ENCODE measurements at places on chromosomes 7 and 10.

DNA sequence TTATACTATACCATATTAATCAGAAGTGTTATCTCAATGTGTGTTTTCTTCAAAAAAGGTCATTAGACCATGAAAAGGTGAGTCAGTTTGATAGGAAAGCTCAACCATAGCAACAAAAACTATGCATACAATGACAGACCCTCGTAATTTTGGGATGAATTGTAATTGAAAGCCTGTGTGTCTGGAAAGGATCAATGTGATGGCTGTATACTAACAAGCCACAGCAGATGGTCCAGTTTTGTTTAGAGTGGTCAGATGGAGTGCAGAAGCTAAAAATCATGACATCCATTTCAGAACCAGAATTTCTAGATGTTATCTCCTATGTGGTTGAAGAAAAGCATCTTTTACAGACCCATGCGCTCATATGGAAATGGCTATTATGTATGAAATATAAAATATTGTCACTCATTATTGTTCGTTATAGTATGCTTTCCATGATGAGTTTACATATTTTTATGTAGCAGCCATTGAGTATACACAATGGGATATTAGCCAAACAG lies 88.3 kb upstream of the CNTNAP2 start:
- no peak for DNase-seq

- DNase-seq = no peak
Observed at GRCh38 chr10:97858001-97858439, 8.4 kb downstream of the GOLGA7B start.

- no peak for DNase-seq
Observed at GRCh38 chr7:123231021-123232000, 31.5 kb upstream of the SLC13A1 start.

GRCh38 chr10:119931871-119932270 lies 39.3 kb downstream of the SEC23IP start:
- no peak for DNase-seq

- DNase-seq = no peak
Observed at GRCh38 chr7:154438571-154439367, 386.6 kb downstream of the DPP6 start.

- DNase-seq = no peak
Observed at GRCh38 chr10:116978901-116979300, 26.1 kb downstream of the SHTN1 start.

DNA sequence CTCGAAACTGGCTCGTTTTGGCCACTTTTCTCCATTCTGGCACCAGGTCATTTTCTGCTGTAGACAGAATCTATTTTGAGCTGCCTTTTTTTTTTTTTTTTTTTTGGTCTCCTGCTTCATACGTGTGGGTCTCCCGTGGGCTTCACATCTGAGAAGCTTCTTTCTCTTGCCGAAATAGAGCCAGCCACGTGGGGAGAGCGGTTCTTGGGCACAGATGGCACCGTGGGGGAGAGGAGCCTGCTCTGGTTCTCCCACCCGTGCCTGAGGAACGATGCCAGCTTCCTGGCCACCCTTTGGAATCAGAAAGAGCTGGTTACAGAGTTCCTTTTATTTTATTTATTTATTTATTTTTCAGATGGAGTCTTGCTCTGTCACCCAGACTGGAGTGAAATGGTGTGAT lies 48.7 kb upstream of the OCM2 start:
- no peak for DNase-seq

DNA sequence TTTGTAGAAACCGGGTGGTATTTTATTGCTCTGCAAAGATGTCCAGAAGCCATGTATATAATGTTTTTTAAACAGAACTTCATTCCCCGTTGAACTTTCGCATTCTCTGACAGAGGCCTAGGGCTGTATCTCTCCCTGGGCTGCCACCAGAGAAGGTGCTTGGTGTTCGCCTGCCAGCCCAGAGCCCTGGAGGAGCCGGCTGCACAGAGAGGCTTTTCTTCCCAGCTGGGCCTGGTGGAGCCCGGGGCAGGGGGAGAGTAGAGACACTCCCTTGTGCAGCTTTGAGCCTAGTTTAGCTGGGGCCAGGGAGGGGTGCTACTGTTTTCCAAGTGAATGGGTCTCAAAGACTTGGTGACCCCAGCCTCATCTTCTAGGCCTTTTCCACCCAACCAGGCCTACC lies 13.6 kb upstream of the TRIM8 start:
- no peak for DNase-seq

DNA sequence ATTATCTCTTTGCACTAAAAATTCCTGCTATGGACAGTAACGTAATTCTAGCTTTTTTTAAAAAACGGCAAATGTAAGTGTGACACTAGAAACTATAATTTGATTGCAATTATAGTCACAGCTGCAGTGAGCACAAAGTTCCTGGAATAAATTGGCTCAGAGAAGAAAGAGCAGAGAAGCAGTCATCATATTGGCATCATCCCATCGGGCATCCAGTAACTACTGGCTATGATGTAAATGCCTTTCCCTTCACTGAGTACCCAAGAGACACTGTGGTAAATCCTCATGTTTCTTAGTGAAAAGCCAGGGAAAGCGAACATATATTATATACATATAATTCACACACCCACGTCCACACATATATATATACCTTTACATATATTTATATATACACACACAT lies 43.6 kb downstream of the PIP4K2A start:
- DNase-seq = no peak

DNA sequence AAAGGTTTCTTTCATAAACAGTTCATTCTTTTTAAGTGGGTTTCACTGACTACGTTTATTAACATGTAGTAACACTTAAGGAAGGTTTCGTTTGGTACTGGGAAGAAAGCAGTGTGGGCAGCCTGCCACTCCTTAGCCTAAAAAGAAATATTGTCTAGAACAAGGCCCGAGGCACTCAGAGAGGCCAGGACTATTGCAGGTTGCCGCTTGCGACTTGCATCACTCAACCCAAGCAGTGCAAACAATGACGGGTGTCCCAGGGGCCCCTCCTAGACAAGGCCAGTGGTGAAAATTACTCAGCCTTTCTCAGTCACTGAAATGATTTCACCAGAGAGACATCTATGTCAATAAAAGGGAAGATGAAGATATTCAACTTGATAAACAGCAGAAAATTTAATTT lies 243.9 kb downstream of the SNX13 start:
- DNase-seq = no peak

GRCh38 chr7:55431898-55432297 lies 66.8 kb downstream of the LANCL2 start:
- no peak for DNase-seq

DNA sequence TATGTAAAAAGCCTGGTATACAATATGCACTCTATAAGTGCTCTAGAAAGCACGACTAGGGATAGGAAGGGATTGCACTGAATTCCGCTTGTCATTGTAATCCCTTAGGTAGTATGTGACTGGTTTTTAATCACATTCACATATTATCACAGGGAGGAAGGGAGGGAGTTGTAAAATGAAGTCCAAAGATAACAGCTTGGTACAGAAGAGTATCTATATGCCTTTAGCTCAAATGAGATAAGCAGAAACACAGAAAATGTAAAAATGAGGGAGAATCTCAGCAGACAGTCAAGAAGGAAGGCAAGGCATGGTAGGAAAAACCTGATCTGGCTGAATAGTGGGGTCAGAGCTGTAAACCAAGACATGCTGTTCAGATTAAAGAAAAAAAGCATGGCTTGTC lies 63.4 kb downstream of the ABI1 start:
- no peak for DNase-seq

- no peak for DNase-seq
Observed at GRCh38 chr7:102287111-102287980, 678 bp downstream of the SH2B2 start.

DNA sequence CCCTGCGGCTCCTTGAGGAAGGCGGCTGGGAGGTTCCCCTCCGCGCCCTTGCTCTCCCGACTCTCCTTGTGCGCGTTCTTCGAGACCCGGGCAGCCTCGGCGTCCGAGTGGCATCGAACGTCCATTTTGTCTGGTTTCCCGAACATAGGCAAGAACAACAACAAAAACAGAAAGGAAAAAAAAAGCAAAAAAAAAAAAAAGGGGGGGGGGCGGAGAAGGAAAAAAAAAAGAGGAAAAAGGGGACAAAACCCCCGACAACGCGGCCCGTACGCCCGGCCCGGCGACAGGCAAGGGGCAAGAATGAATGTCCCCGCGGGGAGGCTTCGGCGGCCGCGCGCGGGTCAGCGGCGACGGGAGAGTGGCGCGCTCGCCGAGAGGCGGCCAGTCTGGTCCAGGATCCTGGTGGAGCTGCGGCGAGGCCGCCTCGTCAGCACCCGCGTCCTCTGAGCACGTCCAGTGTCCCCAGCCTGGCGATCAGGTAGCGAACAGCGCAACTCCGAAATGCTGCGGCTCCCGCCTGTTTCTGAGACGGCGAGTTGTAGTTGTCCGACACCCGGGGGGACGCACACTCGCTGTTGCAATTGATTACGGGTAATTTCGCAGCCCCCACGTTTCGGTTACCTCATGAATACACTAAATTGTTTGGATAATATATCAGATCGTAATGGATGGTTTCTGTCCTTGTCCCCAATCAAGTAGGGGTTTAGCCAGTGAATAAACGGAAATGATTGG lies at the start of gene VAX1:
Gene VAX1, minus strand, starts transcription at position 360 of the 732 bp plus-strand sequence. Its CDS starts 214 bp downstream, at position 146.
- no peak for DNase-seq

GRCh38 chr7:34042406-34042805 lies 137.1 kb downstream of the BMPER start:
- no peak for DNase-seq

- no peak for DNase-seq
Observed at GRCh38 chr7:128933180-128933891, 4.4 kb upstream of the IRF5 start.

- DNase-seq = no peak
Observed at GRCh38 chr10:105352281-105352680, 711.2 kb downstream of the SORCS3 start.

- DNase-seq = no peak
Observed at GRCh38 chr7:83866582-83866981, 217.6 kb upstream of the SEMA3E start.

DNA sequence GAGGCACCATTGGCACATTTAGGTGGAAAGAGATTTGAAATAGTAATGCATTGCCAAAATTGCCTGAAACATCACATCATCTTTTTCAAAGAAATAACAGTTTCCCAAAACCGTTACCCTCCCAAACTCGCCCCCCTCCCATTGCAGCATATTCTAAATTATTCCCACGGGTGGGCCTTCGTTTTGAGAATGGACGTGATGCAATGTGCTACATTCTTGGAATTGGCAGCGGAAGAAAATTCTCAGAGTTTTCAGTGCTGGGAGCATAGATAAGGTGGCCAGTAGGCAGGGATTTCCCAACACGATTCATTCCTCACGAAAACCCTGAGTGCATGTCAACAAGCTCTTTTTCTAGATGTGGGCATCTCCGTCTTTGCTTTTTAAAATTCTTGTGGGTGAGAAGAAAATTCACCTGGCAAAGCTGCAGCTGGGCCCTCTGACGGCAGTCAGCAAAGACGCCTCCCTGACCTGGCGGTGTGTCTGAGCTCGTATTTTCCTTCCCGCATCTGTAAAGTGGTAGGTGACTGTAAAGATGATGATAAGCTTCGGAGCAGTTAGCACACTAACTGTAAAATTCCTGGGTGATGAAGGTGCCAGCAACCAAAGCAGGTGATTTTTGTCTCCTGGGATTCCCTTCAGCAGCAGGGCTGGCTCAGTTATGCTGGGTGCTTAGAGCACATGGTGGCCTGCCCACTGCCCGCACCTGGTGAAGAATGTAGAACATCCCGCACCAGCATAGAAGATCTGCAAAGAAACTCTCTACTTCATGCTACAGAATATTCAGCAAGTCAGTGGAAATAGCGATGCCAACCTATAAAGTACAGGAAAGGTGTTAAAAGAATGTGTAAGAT lies 141.9 kb upstream of the KLF6 start:
- DNase-seq = no peak

- no peak for DNase-seq
Observed at GRCh38 chr7:116679500-116679899, 7.5 kb downstream of the MET start.

DNA sequence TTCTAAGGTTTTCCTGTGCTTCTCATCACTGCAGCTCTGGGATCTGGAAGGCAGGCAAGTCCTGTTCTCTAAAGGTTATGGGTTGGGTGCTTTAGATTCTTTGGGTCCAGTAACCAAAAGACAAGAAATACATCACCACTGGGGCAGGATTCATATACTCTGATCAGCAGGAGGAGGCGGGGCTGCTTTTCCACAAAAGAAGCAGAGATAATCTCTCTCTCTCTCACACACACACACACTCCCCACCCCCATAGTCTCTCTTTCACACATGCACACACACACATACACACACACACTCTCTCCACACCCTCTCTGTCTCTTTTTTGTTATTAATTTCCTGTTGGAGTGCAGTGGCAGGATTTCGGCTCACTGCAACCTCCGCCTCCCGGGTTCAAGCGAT lies 13.0 kb upstream of the ACBD5 start:
- no peak for DNase-seq

- DNase-seq = no peak
Observed at GRCh38 chr10:3136763-3137611, 35.6 kb downstream of the PITRM1 start.

DNA sequence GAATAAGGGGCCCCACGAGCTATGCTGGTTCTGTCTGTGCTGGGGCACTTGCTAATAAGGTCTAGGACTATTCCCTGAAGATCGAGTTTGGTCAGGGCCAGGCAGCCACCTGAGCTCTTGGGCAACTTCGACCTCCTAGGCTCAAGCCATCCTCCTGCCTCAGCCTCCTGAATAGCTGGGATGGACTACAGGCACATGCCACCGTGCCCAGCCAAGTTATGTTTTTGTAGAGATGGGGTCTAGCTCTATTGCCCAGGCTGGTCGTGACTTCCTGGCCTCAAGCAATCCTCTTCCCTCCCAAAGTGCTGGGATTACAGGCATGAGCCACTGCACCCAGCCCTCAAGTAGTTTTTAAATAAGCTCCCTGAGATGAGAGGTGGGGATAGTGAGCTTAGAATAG lies 2.9 kb downstream of the ZP3 start:
- no peak for DNase-seq

- no peak for DNase-seq
Observed at GRCh38 chr7:40232242-40232893, 97.6 kb downstream of the SUGCT start.

- no peak for DNase-seq
Observed at GRCh38 chr7:129588268-129588667, 23.3 kb upstream of the NRF1 start.
